ENCODE measurements at places on chromosomes 5 and 9.
A peak's percentile ranks its signal among the peaks of the same experiment; 100 is the strongest.

DNA sequence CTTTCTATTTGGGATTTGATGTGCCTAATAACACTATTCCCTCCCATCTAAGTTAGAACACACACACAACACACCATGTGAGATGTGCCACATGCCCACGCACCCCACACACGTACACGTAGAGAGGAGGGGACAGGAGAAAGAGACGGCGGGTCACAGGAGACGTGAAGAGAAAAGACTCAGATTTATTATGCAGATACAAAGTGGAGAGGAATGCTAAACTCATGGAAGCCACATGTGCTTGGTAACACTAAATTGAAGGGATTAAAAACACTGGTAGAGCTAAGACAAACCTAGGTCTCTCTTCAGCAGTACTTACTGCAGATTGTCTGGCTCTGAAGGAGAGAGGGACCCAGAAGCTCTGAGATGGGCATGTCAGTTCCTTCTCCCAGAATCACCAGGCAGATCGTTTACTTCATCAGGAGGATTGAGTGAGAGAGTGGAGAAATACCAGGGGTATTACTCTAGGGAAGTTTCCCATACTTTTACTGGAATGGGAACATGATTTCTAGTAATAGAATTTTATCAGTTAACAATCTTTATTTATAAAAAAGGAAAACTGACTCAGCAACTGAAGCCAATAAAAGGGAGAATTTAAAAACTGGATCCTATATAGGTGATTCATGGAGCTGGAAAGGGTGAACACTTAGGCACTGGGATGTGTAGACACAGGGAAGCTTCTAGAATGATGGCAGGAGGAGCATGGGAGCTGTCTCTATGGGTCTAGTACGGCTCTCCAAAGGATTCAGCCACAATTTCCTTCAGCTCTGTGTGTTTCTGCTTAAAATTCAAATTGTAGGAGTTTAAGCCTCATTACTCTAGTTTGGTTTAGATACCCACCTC lies 139.4 kb downstream of the MACIR start:
- DNase-seq: no peak

GRCh38 chr5:172185096-172185461 lies 2.9 kb downstream of the STK10 start:
- no peak for DNase-seq

DNA sequence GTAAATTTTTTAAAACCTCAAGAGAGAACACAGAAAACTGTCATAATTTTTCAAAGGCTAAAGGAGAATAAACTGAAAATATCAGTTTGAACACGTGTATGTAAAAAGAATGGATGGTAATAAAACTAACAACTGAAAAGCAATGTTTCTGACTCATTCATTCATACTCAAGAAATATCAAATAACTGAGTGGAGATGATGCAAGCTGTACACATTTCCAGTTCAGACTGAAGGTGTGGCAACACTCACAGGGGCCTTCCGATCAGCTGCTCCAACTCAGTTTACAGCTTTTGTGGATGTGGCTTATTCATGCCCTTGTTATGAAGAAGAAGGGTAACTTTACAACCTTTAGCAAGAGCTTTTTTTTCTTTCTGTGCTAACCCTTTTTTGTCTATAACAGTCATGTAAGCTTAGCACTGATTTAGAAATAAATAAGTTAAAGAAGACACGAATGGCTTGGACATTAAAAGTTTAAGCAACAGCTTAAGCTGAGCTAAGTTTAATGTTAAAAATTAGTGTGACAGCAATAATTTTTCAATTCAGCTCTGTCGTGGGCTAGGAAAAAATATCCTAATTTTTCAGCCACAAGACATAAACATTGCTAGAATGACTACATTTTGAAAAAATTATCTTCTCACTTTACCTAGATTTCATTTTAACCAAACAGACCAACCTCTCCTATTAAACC lies 453.5 kb downstream of the RAB3C start:
- no peak for DNase-seq

DNA sequence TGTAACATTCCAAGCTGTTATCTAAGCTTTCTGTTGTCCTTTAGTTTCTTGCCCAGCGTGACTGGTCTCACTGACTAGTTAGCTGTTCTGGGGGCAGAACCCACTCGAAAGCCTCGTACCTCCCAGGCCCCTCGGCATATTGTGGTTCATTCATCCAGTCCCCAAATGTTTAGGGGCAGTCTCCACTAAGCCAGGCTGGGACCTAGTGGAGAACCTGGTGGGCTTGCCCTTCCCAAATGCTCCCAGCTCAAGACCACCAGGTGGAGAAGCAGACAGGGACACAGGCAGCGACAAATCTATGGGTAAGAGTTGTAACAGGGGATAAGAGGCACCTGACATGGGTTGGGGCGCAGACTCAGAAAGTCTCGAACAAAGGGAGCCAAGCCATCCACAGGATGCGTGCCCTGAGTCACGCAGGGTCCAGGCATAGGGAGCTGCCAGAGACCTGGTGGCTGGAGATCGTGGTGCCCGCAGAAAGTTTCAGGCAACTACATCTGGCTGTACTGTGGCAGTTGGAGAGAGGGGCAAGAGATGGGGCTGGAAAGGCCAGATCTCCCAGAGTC lies 851 bp upstream of the EEIG1 start:
- DNase-seq: no peak

DNA sequence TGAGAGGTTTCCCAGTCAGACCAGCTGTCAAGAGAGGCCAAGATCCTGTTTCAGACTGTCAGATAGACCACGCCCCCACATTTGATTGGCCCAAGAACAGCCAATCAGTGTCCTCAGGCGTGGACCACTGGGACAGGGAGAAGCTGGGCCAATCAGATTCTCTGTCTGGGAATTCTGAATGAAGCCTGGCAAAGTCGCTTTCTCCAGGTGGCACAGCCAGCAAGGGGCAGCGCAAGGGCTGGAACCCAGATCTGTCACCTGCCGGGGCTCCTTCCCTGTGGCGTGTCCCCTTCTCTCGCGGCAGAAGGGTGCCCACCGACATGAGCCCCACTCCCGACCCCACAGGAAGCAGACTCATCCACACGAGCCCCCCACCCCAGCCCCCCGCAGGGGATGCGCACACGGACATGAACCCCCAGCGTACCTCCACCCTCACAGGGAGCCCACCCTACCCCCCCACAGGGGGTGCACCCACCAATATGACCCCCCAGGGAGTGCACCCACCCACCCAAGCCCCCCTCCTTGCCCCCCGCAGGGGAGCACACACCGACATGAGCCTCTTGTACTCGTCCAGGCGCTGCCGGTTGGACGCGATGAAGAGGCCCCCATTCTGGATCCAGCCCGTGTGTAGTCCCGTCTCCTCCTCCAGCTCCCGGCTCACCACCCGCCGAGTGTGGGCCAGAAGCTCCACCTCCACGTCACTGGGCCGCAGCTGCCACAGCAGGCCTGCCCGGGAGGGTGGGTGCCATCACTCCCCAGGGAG lies 6.1 kb downstream of the SARDH start:
- peak; percentile 98 for DNase-seq

- DNase-seq: no peak
These were observed 48.9 kb downstream of the MACIR start for GRCh38 chr5:103307470-103307869.

- no peak for DNase-seq
These were observed 2291.6 kb upstream of the WWC1 start for GRCh38 chr5:165999693-166000320.

DNA sequence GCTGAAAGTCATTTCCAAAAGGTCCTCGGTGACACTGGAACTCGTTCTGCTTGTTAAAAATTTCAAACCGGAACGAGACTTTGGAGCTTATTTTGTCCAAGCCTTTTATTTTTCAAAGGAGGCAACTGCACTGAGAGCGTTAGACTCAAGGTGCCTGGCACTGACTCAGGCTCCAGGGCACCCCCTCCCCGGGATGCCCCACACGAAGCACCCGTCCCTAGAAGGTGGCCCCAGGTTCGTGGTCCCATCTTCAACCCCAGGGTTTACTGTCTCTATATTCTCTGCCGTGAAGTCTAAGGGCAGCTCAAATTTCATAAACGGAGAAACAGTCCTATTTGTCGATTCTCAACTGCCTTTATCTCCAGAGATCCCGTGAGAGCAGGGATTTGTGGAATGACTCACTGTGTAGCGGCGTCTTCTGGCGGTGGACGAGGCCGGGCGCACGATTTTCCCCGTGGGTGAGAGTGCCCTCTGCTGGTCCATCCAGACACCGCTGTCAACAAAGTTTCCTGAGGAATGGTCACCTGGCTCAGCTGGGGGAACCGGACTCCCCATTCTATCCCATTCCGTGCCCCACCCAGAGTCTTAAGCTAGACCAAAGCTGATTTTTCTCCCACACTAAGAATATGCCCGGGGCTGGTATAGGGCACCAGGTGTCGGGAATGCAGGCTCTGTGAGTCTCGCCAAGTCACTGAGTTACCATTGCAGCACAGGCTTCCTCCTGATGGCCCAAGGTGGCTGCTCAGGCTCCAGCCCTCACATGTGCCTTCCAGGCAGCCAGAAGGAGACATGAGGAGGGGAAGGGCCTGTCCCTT lies 27.1 kb upstream of the SLC6A19 start:
- DNase-seq: peak; percentile 68

GRCh38 chr9:20479419-20480155 lies 142.7 kb downstream of the MLLT3 start:
- DNase-seq: no peak

GRCh38 chr9:134440636-134441226 lies 114.5 kb downstream of the RXRA start:
- peak; percentile 36 for DNase-seq

- DNase-seq: no peak
These were observed 159.6 kb upstream of the GPR151 start for GRCh38 chr5:146675636-146676035.

- no peak for DNase-seq
These were observed 7.5 kb upstream of the ANKRD33B start for GRCh38 chr5:10556289-10556807.

- DNase-seq: no peak
These were observed 20.1 kb downstream of the TMEM268 start for GRCh38 chr9:114631166-114631565.

- no peak for DNase-seq
These were observed 412.6 kb downstream of the MLLT3 start for GRCh38 chr9:20209391-20210340.

DNA sequence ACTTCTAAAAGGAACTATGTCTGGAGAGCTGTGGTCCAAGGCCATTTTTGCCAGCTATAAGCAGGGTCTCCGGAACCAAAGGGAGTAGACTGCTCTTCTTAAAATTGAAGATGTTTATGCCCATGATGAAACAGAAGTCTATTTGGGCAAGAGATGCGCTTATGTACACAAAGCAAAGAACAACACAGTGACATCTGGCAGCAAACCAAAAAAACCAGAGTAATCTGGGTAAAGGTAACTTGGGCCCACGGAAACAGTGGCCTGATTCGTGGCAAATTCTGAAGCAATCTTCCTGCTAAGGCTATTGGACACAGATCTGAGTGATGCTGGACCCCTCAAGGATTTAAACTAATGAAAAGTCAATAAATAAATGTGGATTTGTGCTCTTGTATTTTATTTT lies 29.7 kb upstream of the GLDC start:
- DNase-seq: no peak

DNA sequence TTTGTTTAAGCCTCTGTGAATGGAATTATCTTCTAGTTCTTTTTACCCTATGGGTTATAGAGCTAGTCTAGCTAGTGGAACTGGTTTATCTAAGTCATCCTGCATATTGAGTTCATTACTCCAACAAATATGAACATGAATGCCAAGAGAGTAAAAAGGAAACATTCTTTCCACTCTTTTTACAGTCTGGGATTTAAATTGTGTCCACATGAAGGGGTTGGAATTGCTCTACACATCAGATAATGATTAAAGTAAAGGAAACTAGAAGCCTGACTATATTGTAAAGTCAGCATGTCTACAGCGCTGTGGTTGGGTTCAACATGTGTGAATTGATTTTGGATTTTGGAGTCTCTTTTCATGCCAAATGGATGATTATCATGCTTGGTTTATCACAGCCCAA lies 173.1 kb downstream of the CCDC171 start:
- DNase-seq: no peak

GRCh38 chr5:180160789-180161188 lies 48.2 kb downstream of the RASGEF1C start:
- no peak for DNase-seq

- DNase-seq: peak; percentile 56
These were observed 215.5 kb downstream of the PDZD2 start for GRCh38 chr5:31854181-31855133.

DNA sequence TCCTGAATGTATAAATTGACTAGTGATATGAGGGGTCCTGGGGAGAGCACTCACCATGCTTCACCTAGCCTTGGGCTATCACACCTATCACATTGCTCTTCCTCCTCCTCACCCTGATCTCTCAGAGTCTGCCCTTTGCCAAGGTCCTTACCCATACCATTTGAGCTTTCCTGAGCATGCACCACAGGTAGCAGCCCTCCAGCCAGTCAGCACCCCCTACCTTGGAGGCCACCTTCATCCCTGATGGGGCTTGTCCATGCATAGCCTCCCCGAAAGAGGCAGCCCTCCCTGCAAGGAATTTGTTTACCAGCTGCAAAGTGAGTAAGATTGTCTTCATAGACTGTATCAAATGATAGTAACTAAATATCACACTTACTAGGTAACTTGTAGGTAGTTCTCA lies 83.1 kb downstream of the ALDH7A1 start:
- DNase-seq: no peak

DNA sequence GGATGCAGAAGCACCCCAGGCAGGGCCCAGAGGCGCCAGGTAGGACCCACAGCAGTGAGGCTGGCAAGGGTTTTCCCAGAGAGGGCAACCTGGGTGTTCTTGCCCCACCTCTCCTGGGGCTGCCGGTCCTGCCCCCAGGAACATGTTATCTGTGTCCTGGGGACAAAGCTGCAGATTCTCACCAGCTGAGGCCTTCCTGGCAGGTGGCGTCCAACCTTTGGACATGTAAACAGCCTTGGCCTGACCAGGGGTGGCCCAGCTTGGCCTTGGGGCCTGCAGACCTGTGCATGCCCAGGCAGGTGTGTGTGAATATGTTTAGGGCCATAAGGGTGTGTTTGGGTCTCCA lies 101.8 kb upstream of the LARP1 start:
- no peak for DNase-seq

DNA sequence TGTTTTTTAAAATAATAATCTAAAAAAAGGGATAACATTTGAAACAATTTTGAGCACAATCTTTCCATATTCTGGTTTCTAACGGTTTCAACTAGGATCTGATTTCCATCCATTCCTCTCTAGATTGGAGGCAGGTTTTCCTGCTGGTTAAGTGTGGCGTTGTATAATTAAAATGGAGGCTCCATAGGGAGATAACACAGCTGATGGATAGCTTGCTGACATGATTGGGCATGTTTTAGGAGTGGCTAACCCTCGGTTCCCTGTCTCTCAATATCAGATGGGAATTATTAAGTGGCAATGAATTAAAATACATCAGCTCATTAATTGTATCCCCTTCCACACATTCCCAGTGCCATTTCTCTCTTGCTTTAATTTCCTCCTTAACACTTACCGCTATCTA lies 209.0 kb downstream of the ALDH1A1 start:
- DNase-seq: no peak

- DNase-seq: no peak
These were observed 17.9 kb downstream of the TPPP start for GRCh38 chr5:675111-675870.

- DNase-seq: no peak
These were observed 70.6 kb downstream of the ALDH1A1 start for GRCh38 chr9:72882117-72882775.

- no peak for DNase-seq
These were observed 31.1 kb downstream of the PAEP start for GRCh38 chr9:135592625-135593024.
